ENCODE measurements at places on chromosomes 11 and 22.

DNA sequence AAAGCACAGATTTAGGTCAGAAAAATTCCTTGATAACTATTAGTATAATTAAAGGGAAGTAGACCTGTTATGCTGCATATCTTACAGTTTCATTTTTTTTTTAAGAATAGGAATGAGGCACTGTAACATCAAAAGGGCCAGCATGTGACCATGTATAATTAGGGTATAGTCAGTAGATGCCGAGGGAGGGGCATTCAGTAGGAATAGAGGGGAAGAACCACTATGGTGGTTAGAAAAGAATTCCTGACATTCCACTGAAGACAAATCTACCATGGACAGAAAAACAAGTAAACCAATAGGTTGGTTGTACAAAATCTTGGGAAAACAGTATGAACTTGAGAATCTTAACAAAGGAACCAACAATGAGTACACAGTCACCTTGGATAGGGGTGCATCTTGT, 78.4 kb upstream of the CCDC179 start:
- no peak for DNase-seq

DNA sequence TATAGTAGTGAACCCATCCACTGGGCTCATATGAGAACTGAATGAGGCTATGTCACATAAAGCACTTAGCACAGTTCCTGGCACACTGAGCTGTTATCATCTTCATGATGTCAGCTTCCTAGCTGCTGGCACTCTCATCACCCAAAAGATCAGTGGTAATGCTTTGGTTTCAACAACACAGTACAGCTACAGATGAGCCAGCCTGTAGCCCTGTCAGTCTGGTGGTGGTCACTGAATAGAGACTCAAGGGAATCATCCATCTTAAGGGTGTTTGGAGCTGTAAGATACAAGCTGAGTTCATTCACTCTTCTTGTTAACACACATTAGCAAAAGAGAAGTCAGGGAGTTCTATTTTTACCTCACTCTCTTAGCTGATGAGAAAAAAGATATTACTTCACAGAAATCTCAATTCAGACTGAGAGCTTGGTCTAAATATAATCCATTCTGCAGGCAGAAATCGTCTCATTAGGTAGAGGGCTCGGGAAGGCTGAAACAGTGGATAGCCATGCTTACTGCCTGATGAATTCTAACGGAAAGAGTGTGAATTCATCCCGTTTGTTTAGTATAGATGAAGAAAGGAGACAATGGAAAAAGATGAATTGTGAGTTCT, 6.3 kb upstream of the SLC1A2 start:
- no peak for DNase-seq

GRCh38 chr11:11351042-11351586, 1.9 kb downstream of the CSNK2A3 start:
- no peak for DNase-seq

GRCh38 chr11:83070731-83071566, 748 bp downstream of the RAB30 start:
- DNase-seq = peak; percentile 21

DNA sequence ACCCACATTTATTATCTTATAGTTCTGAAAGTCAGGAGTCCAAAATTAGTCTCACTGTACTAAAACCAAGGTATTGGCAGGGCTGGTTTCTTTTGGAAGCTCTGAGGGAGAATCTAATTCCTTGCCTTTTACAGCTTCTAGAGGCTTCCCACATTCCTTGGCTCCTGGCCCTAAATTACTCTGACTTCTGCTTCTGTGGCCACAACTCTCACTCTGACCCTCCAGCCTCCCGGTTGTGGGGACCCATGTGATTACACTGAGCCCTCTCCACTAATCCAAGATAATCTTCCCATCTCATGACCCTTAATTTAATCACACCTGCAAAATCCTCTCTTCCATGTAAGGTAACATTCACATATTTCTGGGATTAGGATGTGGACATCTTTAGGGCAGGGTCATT, 110.9 kb downstream of the ARL14EP start:
- no peak for DNase-seq

DNA sequence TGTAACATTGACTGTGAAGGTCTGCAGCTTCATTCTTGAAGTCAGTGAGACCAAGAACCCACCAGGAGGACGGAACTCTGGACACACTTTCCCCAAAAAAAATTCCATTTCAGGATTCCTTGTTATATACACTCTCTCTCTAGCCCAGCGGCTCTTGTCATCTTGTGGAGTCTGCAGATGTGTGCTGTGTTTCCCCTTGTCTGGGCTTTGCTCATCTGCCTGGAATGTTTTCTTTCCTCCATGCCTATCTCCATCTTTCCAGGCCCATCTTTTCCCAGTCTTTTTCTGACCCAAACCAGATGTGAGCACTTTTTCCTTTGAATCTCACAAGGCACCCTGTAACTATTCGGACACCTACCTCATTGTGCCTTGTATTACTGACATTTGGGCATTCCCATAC, 5.1 kb upstream of the DRG1 start:
- DNase-seq = no peak

- DNase-seq = no peak
These were observed 311.6 kb downstream of the AASDHPPT start for GRCh38 chr11:106389101-106389500.
